ENCODE measurements at places on chromosomes 1 and 21.

GRCh38 chr1:59017501-59018231, 233.8 kb upstream of the JUN start:
- no peak for DNase-seq

GRCh38 chr21:44803651-44804050, 2.0 kb upstream of the UBE2G2 start:
- no peak for DNase-seq

GRCh38 chr1:167922611-167923074, 8.7 kb upstream of the ADCY10 start:
- DNase-seq, result no peak

DNA sequence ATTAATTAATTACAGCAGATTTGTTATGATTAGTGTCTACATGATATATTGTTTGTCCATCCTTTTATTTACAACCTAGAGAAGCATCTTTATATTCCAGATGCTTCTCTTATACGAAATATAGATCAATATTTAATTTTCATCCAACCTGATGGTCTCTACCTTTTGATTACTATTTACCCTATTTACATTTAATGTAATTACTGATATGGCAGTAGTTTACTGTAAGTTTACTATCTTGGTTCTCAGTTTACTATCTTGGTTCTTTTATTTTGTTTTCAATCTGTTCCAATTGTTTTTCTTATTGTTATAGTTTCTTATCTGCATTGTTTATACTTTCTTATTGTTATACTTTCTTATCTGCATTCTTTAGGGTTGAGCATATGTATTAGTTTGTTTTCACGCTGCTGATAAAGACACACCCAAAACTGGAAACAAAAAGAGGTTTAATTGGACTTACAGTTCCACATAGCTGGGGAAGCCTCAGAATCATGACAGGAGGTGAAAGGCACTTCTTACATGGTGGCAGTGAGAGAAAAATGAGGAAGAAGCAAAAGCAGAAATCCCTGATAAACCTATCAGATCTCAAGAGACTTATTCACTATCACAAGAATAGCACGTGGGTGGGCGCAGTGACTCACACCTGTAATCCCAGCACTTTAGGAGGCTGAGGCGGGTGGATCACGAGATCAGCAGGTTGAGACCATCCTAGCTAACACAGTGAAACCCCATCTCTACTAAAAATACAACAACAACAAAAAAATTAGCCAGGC, 28.9 kb downstream of the FAF1 start:
- no peak for DNase-seq

- DNase-seq, result no peak
Observed at GRCh38 chr1:177863796-177864195, 106.1 kb downstream of the SEC16B start.

Data from ovary (tissue), 10 donors.